ENCODE measurements at places on chromosomes 16 and 17.

DNA sequence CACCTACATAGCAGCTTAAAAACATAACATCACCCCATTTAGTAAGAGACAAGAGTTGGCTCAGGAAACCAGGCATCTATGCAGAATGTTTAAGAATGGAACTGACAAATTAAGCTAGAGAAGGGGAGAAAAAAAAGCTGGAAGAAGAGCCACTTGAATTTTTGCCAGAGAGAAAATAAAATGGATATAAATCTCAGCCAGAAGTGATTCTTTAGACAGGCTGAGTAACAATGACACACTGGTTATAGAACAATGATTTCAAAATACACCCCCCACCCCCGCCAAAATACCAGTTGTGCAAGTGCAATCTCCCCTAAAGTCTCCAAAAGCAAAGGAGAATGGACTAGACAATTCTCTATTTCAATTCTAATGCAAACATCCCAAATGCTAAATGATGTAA lies 22.4 kb downstream of the LSM12 start:
- DNase-seq = no peak

DNA sequence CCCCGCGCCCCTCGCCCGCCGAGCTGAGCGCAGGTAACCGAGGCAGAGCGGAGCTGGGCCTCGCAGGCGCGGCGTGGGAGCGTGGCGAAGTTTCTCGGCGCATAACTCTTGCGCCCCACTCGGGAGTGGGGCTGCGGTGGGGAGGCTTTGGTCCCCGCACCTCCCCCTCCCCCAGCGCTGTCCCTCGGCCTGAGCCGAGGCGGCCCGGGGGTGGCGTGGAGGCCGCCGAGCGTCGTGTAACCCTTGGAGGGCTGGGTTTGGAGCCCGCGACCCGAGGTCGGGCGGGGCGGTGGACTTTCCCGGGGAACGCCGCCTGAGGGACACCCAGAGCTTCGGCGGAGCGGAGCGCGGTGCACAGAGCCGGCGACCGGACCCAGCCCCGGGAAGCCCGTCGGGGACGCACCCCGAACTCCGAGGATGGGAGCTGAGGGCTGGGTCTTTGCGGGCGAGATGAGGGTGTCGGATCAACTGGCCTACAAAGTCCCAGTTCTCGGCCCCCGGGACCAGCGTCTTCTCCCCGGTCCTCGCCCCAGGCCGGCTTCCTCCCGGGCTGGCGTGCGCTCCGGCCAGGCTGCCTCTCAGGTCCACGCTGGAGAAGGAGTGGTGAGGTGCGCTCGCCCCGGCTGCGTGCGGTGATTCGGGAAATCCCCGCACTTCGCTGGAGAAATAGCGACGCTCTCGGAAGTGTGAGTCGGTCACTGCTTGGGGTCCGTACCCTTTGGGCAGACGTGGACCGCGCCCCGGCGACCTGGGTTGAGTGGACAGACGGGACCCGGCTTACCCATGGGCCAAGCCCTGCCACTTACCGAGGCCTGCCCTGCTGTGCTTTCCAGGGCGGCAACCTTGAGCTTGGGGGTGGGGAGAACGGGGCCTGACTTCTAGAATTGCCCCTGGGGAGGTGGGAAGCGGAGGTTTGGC lies 168.4 kb downstream of the RAB11FIP4 start:
- no peak for DNase-seq

GRCh38 chr17:57379237-57379894 lies 123.0 kb downstream of the MSI2 start:
- no peak for DNase-seq

- no peak for DNase-seq
Observed at GRCh38 chr17:76079956-76080767, 1.2 kb downstream of the ZACN start.

DNA sequence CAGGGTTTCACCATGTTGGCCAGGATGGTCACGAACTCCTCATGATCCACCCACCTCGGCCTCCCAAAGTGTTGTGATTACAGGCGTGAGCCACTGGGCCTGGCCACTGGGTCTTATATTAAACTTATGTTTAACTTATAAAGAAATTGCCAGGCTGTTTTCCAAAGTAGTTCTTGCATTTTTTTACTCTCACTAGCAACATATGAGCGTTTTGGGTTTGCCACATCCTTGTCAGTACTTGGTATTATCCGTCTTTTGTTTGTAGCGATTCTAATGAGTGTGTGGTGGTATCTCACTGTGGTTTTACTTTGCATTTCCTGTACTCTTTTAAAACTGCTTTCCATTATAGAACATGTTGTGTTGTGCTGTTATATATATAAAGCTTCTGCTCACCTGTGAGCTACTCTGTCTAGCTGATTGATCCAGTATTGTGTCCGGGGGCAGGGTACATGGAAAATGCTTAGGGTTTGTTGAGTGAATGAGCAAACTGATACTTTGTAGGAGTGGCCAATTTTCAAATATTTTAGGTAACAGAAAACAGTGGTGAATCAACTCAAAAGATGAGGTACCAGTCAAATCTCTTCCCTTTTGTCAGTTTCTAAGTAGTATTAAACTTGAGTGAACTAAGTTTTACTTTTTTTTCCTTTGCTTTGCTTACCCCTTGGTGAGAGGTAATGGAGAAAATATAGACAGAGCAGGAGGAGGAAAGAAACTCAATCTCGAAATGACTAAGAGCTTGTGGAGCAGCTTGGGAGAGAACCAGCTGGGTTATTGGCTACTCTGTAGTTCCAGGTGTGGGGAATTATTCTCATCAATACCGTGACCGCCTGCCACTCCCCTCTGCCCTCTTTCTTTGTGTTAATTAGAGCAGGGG lies 75.8 kb downstream of the PITPNC1 start:
- peak; percentile 78 for DNase-seq

DNA sequence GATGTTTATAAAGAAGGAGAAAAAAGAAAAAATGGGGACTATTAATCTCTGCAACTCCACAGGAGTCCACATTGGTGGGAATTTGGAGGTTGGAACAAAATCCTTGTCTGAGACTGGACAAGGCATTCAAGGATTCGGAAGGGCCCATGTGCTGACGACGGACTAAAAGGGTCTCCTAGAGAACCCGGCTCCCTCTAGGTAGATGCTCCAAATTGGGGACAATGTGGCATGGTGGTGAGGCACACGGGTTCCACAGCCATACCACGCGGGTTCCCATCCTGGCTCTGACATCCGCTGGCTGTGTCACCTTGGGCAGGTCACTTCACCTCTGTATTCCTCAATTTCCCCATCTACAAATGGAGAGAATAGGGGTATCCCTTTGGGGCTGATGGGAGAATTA lies 227.4 kb downstream of the C16orf78 start:
- DNase-seq = no peak

- no peak for DNase-seq
Observed at GRCh38 chr16:54318941-54319340, 32.4 kb upstream of the IRX3 start.

All from CD8-positive, alpha-beta memory T cell (primary cell).